MV-4-11 (cell line): ENCODE measurements at places on chromosomes 5 and 9.

DNA sequence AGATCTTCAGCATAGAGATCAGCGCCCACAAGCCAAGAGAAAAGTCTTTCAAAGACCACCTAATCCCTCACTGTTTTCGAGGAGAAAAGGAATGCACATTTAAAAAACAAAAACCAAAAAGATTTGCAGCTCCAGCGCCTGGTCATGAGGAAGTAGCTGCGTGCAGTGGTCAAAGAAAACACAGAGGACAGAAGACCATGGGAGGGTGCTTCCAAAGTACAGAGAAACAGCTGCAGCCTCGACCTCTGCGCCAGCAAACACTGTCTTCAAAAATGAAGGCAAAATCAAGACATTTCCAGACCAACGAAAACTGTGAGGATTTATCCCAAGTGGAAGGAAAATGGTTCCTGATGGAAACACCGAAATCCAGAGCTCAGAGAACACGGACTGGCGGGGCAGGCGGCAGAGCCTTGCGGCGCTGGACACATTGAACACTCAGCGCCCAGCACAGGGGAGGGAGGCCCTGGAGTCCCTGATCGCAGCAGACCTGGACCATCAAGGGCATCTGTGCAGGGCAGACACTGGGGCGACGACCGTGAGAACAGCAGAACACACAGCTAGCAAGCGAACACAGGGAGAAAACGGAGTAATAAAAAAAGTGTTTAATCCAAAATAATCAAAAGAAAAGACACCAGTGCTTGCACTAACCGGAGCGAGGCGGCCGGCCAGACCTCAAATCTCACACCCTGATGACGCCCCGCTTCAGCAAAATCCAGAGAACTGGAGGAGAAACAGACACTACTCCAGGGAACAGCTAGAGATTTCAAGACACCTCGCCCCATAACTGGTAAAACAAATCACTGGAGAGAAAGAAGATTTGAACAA is 12.6 kb upstream of the SLC12A7 start:
- no peak for DNase-seq

DNA sequence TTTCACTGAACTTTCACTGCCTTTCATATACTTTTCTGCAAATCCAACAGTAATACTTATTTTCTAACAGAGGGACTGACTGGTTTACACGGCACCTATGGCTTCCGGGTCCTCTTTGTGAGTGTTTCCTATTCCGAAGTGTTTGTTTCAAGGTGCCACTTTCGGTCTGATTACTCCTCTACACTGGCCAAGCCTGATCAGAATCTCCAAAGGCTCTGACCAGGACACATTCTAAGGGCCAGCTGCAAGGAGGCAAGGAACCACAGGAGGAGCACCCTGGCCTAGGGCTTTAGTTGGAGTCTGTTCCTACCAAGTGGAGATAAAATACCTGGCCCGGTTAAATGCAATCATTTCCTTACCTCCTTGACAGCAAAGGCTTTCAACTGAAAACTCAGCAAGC is 132.1 kb downstream of the GLIS3 start:
- DNase-seq: no peak

DNA sequence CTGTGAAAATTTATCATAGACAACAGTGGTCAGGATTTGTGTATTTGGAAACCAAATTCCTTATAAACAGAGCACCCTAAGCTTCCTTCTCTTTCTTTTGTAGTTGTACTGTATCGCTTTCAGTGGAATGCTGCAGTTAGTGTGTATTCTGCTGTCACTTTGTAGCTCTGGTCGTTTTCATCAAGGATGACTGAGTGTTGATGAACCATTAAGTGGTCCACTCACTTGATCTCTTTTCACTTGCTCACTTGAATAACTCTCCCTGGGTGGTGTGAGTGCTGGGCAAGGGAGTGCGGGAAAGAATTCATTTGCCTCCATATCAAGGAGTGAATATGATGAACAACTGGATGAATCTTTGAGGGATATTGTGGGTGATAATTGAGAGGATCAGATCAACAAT is 1225.7 kb upstream of the WWC1 start:
- DNase-seq: no peak

- DNase-seq: no peak
Observed at GRCh38 chr9:92480291-92480771, 2.0 kb downstream of the ASPN start.

DNA sequence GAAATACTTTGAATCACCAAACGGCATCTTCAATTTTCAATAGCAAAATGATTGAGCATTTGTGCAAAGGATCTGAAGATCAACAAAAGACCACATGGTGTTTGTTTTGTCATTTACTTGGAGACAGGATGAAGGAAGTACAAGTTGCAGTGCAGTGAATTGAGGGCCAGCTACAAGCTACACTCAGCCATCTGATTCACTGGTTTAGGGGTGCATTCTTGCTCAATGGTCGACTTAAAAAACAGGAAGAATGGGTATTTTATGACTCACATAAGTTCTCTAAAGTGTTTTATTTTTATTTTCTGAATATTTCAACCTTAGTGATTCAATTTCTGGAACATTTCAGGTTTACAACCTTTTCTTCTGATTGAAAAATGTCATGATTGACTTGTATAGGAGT is 412.1 kb upstream of the ADAMTSL1 start:
- peak; percentile 67 for DNase-seq

GRCh38 chr9:87564111-87564510 is 66.4 kb downstream of the DAPK1 start:
- DNase-seq: no peak

DNA sequence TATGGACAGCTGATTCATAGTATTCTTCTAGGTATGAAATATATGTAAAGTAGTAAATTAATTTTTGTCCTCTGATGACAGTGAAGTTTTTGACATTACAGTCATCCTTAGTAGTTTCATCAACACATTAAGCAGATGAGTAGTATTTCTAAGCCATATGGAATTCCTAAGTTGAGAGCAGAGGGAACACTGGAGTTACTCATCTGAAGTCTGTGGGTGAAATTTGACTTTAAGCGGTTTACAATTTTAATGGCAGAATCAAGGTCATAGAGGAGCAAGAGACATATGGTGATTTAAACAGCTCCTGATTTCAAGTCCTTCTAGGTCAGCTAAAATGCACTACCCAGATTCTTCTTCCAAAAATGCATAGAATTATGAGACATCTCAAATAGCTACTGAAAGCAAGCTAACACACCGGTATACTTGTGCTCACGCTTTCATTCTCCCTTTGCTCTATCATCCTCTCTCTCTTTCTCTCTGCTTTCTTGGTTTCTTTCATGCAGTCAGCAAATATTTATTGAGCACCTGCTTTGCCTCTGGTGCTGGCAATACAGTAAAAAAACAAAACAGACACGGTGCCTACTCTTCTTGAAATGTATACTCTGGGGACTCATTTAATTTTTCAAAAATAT is 235.9 kb downstream of the FER start:
- DNase-seq: no peak

DNA sequence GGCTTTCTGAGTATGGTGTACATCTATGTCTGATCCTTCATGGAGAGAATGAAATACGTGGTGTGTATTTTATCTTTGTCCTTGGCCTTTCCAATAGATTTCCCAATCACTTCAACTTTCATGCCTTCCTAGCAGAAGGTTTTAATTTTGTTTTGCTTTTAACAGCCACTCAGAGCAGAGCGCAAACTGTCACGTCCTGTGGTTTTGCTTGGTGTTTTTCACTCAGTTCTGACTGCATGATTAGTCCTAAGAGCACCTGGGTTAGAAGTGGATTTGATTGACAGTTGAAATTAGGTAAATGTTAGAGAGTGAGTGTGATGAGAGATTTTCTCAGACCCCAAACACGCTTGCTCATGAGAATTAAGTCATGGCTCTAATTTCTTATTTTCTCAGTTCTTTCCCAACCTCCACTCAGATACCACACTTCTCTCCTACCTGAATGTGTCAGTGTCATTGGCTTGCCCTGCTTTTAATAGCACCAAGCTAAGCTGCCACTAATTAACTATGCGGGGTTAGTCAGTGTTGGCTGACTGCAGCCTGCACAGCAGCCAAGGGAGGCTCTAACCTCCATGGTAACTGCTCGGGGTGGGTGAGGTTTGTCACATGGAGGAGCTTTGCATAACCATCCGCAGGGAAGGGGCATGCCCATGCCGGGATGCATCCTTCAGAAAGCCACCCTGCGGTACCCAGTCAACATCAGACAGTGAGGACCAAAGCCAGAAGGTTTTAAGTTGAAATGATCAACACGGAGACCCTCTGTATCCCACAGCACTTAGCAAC is 173.4 kb downstream of the NR3C1 start:
- peak; percentile 7 for DNase-seq

DNA sequence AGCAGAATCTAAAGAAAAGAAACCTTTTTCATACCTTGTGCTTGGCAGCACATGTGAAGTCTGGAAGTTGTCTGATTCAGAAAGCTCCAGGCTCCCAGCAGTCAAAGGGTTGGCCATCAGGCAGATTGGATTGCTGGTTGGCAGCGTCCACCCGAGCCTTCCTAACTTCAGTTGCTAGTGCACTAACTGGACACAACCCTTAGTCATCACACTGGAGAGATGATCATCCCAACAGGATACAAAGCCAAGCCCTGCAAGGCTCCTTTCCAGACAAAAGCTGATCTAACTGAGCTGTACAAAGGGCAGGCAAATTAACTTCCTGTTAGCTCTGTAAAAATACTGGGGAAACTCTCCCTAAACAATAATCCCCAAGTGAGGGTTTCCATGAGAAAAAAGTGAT is 185.6 kb downstream of the SNX18 start:
- DNase-seq: no peak

GRCh38 chr5:57054671-57055070 is 102.7 kb upstream of the MIER3 start:
- no peak for DNase-seq

DNA sequence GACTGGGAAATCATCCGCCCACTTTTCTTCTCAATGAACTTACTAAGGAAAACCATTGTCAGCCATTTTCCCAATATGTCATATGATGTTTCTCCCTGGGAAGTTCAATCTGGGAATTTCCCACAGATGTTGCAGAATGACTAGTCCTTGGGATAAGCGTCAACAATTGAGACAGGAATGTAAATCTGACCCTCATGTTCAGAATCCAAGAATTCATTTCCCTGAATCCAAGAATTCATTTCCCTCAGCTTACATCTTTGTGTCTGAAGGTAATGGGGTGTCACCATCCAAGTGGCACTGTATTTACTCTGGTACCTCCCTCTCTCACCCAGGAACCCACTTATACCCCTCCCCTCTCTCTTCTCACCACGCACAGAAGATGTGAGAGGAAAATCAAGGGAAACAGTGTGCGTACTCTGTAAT is 7.4 kb downstream of the KLF9 start:
- no peak for DNase-seq

GRCh38 chr9:111276431-111277128 is 53.4 kb downstream of the OR2K2 start:
- DNase-seq: peak; percentile 15

GRCh38 chr5:14426521-14426920 is 155.1 kb upstream of the OTULINL start:
- no peak for DNase-seq

DNA sequence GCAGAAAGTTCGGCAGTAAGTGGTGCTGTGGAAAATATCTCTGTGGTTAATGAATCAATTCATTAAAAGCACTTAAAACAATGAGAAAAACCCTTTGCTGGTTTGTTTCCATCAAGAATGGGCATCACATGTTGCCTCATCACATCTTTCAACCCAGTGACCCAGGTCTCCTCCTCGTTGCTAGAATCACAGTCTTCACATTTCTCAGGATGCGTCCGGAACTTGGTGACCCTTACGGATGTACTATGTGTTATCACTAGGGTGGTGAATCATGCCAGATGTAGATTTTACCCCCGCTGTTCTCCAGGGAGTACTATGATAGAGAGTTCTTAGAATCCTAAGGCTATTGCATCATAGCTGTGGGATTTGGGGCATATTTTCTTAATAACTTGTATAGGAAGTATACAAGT is 217.9 kb upstream of the KLF4 start:
- peak; percentile 77 for DNase-seq

- no peak for DNase-seq
Observed at GRCh38 chr9:92349771-92350739, 24.3 kb downstream of the CENPP start.

- DNase-seq: no peak
Observed at GRCh38 chr5:107325866-107326265, 344.9 kb downstream of the EFNA5 start.

DNA sequence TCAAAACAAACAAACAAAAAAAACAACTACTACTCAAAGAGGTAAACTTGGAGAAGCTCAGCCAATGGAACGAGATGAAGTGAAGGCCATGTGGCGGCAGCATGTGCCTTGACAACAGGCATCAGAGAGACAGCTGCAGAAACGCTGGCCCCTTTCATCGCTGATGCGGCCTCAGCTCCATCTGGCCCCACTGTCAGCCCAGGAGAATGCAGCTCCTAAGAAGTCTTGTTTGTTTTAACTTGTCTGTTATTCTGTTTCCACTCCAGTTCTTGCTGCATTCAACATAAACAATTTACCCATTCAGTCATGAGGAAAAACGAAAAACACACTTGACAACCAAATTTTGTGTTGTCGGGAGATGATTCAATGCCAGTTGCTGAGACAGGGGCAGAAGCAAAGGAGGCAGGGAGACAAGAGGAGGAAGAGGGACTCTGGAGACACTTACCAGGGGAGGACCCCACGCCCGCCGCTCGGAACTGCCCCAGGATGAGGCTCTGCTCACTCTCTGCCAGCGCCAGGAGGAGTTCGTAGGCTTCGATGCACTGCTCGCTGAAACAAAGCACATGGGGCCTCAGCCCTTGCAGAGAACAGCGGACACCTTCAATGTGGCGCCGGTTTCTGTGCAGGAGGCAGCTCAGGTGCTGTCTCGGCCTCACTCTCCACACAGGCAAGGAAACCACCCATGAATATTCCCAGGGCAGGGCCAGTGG is 91.2 kb downstream of the DCP2 start:
- no peak for DNase-seq

DNA sequence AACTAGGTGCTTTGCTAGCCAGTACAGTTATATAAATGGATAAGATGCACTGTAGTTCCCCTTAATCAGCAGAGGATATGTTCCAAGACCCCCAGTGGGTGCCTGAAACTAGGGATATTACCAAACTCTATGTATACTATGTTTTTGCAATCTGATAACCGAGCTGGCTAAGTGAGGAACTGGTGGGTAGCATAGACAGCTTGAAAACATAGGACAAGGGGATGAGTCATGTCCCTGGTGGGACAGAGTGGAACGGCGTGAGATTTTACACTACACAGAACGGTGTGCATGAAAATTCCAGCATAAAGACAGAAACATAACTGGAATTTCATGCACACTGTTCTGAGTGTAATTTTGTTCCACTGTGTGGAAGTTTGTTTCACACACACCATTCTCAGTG is 86.9 kb downstream of the BASP1 start:
- peak; percentile 74 for DNase-seq

- no peak for DNase-seq
Observed at GRCh38 chr9:132319421-132320110, 35.2 kb downstream of the SETX start.

GRCh38 chr5:76978869-76979268 is 26.0 kb downstream of the CRHBP start:
- DNase-seq: no peak

GRCh38 chr5:108459769-108460168 is 77.9 kb upstream of the FBXL17 start:
- no peak for DNase-seq
